ENCODE measurements at places on chromosomes 7 and 10. TPM values are rescaled to one million over a fixed set of nuclear protein-coding genes. Genes with fewer than 3 reads are reported as not detected.

CLEC2L gene
- total RNA-seq: not detected

MYH16 gene
- total RNA-seq: 1.2 TPM

WNT2 gene
- not detected for total RNA-seq

FGFBP3 gene
- 0.42 TPM for total RNA-seq

WDR37 gene
- 11.3 TPM for total RNA-seq

ADAMTS14 gene
- not detected for total RNA-seq

GRID2IP gene
- 0.21 TPM for total RNA-seq

SLC29A3 gene
- 2.9 TPM for total RNA-seq

RARRES2 gene
- total RNA-seq: not detected

PMS2 gene
- 12.2 TPM for total RNA-seq

IKZF5 gene
- total RNA-seq: 1.4 TPM

SOSTDC1 gene
- total RNA-seq: 1.1 TPM

STMP1 gene
- 16.7 TPM for total RNA-seq

FOXI2 gene
- not detected for total RNA-seq

TMEM236 gene
- 0.07 TPM for total RNA-seq

ENO4 gene
- not detected for total RNA-seq

AKR1C4 gene
- not detected for total RNA-seq

CAPZA2 gene
- total RNA-seq: 62.8 TPM

CHST3 gene
- total RNA-seq: 19.8 TPM

COBL gene
- 3.0 TPM for total RNA-seq

BTRC gene
- total RNA-seq: 13.3 TPM

SLC26A3 gene
- not detected for total RNA-seq

EPO gene
- not detected for total RNA-seq

TMEM196 gene
- total RNA-seq: not detected

IFIT1B gene
- not detected for total RNA-seq

STEAP1 gene
- total RNA-seq: 20.3 TPM

NEUROG3 gene
- not detected for total RNA-seq

KNDC1 gene
- total RNA-seq: not detected

HBP1 gene
- 27.3 TPM for total RNA-seq

NPTX2 gene
- total RNA-seq: not detected

SPDYE16 gene
- total RNA-seq: 0.05 TPM

PNLIPRP1 gene
- not detected for total RNA-seq

PVRIG gene
- total RNA-seq: not detected

PAX4 gene
- total RNA-seq: not detected

FAM25A gene
- 20.3 TPM for total RNA-seq

SMKR1 gene
- not detected for total RNA-seq

CUL2 gene
- 17.7 TPM for total RNA-seq

SRGN gene
- total RNA-seq: 1.2 TPM

PDLIM1 gene
- total RNA-seq: 148 TPM

CAMK2B gene
- not detected for total RNA-seq
